NCI-H1417 treated with DMSO at 0.1 percent for 48 hours (cell line): ENCODE measurements at places on chromosomes 3 and 15.
A peak's percentile ranks its signal among the peaks of the same experiment; 100 is the strongest.

DNA sequence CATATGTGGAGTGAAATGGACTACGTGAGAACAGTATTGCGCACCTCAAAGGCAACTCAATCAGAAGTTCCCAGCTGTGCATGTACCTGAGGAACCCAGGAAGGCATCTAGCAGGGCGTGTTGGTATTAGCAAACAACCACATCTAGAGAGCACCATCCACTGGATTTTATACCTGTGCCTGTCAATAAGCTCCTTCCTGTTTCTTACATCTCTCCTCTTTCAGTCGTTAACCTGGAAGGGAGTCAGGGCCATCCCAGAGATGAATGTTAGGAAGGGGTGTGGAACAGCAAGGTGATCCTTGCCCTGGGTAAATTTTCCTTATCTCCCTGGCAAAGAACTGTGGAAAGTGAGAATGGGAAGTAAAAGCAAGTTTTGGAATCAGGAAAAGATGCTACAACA is 29.6 kb upstream of the CHMP2B start:
- no peak for DNase-seq

DNA sequence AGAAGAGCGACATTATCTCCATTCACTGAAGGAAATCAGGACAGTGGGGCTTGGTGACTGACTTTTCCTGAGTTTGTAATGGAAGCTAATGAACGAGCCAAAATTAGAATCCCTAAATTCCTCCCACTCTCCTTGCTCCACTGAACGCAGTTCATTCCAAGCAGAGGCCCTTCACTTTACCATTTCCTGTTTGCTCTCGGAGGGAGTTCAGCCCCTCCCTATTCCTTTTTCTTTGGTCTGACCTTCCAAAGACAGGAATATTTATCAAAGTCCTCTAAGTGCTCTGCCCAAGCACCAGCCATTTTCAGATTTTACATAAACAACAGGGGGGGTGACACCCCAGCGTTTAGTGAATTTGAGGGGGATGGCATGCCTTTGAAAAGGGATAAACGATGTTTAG is 24.0 kb upstream of the PTPRG start:
- no peak for DNase-seq

DNA sequence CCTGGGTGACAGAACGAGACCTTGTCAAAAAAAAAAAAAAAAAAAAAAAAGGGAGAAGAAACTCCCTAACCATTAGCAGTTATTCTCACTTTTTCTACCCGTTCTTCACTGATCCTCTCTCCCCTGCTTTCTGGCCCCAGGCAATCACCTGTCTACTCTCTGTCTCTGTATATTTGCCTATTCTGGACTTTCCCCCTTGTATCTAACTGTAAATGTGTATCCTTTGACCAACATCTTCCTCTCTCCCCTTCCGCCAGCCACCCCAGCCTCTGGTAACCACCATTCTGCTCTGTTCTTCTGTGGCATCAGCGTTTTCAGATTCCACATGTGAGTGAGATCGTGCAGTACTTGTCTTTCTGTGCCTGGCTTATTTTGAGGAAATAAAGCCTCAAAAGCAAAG is 6.9 kb downstream of the CYFIP1 start:
- no peak for DNase-seq

GRCh38 chr3:116776880-116777785 is 67.6 kb downstream of the TUSC7 start:
- DNase-seq, result no peak

DNA sequence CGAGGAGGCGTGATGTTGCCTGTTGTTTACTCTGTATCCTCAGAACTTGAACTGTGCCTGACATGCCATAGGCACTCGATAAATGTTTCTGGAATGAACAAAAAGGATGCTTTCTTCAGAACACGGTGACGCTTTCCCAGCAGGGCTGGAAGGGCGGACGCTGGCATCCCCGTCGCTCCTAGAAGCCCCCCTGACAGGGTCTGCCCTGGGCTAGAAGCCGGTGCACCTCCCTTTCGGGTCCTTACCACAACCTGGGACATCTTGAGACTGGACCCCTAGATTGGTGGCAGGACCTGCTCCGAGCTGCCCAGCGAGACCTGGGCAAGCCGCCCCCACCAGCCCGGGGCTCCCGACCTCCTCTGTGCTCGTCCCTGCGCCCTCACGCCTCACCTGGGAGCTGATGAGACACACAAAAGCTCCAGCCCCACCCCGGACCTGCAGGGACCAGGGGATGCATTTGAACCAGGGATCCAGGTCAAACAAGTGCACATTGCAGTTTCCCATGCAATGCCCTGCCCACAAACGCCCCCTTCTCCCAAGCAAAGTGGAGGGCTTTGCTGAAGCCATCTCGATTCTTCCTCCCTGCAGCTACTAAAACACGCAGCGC is 131.2 kb upstream of the MEF2A start:
- DNase-seq, result peak; percentile 1

DNA sequence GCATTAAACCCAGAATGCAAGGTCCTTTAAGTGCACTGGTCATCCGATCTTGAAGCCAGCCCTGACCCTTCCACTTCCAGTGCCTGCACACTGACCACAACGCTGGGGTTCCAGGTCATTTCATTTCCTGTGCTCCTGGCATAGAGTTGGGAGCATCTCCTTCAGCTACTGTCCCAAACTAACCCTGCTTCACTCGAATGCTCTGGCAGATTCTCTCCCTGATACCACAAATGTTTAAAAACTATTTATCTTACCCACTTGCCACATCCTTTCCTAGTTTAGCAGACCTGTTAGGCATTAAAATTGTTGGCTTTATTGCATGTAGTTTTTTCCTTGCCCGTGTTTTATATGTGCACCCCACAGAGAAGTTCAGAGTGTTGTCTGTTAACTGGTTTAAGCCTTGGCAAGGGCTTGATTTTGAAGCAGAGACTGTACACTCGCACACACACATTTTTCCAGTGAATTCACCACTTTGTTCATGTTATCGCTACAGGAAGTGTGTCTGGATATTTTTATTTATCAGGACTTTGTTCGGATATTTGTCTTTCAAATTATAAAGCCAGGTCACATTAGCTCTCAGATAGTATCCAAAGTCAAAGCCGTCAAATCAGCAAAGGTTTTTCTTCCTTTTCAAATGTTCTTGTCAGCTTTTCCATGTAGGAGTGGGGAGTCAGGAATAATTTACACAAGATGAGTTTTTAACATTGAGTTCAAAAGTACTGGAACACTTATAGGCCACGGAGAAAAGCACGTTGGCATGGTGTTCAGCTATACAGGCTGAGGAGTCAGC is 77.3 kb downstream of the ABI3BP start:
- DNase-seq, result no peak

- no peak for DNase-seq
These were observed 96.2 kb downstream of the HES1 start for GRCh38 chr3:194231929-194232832.

DNA sequence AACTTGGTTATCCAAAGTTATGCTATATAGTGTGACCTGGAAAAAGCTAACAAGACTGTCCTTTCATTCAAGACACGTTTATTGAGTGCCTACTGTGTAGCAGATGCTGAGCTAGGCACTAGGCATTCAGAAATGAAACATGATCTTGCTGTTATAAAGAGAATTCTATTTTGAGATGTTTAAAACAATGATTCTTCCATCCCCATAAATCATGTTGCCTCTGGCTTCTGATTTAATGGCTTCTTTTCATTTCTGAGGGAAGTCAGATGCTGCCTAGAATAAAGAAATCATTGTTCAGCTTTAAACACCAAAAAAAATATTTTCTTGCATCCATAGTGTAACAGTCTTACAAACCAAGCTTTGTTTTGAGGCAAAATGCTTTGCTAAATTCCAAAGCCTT is 620.9 kb upstream of the UBE2E2 start:
- DNase-seq, result no peak

DNA sequence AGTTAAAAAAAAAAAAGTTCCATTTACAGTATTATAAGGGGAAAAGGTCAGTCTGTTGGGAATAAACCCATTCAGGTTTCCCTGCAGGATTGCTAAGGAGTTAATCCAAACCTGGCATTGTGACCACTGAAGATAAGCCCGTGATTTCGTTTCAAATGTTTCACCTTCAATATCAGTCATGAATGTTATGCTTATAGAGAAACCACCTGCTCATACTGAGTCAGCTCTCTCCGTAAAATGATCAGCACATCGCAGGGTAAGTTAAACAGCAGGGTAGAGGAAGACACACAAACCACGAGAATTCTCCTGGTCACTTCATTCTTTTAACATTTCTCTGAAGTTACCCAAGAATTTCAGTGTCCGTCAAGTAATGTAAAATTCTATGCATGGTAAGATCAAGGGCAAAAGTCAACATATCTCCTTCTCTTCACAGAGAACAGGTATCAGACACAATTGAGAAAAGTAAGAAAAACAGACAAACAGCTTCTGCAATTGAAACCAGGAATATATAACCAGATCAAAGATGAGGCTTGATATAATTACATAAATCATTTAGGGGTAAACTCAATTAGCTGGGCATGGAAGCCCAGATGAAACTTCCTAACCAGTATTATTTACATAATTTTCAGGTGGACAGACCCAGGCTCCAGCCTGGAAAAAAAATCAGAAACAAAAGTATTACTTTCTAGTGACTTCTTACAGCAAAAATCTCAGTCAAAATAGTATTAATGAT is 67.6 kb upstream of the ARHGEF3 start:
- DNase-seq, result no peak

- no peak for DNase-seq
These were observed 35.5 kb downstream of the CACNA2D3 start for GRCh38 chr3:54157860-54158259.
